ENCODE measurements at places on chromosomes 7 and 10.

GRCh38 chr10:42938351-42938750 is 138.5 kb upstream of the RET start:
- DNase-seq: no peak

GRCh38 chr7:112665709-112666108 is 124.5 kb downstream of the TMEM168 start:
- DNase-seq: no peak

- no peak for DNase-seq
Observed at GRCh38 chr7:21106296-21106732, 319.6 kb upstream of the SP8 start.

- no peak for DNase-seq
Observed at GRCh38 chr10:132332433-132332754, 401 bp downstream of the LRRC27 start.

DNA sequence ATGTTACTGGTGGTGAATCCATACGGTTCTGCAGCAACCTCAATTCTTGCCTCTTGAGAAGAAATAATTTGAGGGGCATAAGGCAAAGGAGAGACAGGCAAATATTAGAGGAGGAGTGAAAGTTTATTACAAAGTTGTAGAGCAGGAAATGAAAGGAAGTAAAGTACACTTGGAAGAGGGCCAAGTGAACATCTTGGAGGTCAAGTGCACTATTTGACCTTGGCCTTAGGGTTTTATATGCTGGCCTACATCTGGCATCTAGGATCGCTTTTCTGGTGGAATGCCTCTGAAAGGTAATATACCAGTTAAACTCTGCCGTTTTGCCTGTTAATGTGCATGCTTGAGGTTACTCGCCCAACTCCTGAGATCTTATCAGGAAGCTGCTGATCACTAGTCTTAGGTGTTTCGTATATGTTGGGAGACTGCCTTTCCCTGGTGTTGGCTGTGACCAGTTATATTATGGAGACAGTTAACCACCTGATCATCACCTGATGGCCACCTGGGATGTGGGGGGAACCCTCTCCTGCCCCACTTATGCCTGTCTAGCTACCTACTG is 66.1 kb upstream of the CYP2C18 start:
- DNase-seq: no peak

DNA sequence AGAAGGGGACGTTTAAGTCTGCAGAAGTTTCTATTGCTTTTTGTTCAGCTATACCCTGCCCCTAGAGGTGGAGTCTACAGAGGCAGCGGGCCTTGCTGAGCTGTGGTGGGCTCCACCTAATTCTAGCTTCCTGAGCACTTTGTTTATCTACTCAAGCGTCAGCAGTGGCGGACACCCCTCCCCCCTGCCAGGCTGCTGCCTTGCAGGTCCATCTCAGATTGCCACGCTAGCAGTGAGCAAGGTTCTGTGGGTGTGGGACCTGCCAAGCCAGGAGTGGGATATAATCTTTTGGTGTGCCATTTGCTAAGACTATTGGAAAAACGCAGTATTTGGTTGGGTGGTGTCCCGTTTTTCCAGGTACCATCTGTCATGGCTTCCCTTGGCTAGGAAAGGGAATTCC is 147.3 kb upstream of the PRPS1L1 start:
- no peak for DNase-seq

GRCh38 chr10:21920633-21921032 is 82.9 kb downstream of the DNAJC1 start:
- DNase-seq: no peak

- no peak for DNase-seq
Observed at GRCh38 chr10:21184984-21185383, 287.9 kb upstream of the NEBL start.

All from activated CD4-positive, CD25-positive, alpha-beta regulatory T cell (primary cell).